ENCODE measurements at places on chromosomes 1 and 21. TPM values are rescaled to one million over a fixed set of nuclear protein-coding genes. Genes with fewer than 3 reads are reported as not detected.

Gene MGST3
- total RNA-seq = 224 TPM

Gene SLAMF9
- total RNA-seq = not detected

Gene ALPL
- total RNA-seq = 0.19 TPM

Gene CCDC181
- 0.24 TPM for total RNA-seq

Gene DRAXIN
- 7.0 TPM for total RNA-seq

Gene AGBL4
- not detected for total RNA-seq

Gene MCM3AP
- 57.6 TPM for total RNA-seq

Gene ADAM30
- not detected for total RNA-seq

Gene LCE1D
- total RNA-seq = not detected

Gene KLHL12
- 38.8 TPM for total RNA-seq

Gene TNNI3K
- not detected for total RNA-seq

Gene GBP2
- total RNA-seq = 7.8 TPM

Gene SPRR3
- not detected for total RNA-seq

Gene DNASE2B
- not detected for total RNA-seq

Gene ASCL5
- not detected for total RNA-seq

Gene KRTAP19-8
- total RNA-seq = not detected

Gene HP1BP3
- total RNA-seq = 124 TPM

Gene CLDN17
- not detected for total RNA-seq

Gene MRPS14
- 42.3 TPM for total RNA-seq

Gene FOXJ3
- total RNA-seq = 20.4 TPM

Gene EPHA10
- total RNA-seq = not detected

Gene DDX59
- total RNA-seq = 19.9 TPM

Gene LCE2A
- total RNA-seq = not detected

Gene SPTA1
- not detected for total RNA-seq

Gene ACKR1
- not detected for total RNA-seq

Gene KLHDC8A
- not detected for total RNA-seq

Measured in A172 (cell line).